ENCODE measurements at places on chromosomes 1 and 21. TPM values are rescaled to one million over a fixed set of nuclear protein-coding genes. Genes with fewer than 3 reads are reported as not detected.
A peak's percentile ranks its signal among the peaks of the same experiment; 100 is the strongest.

The SYT14 gene
- total RNA-seq = not detected

GRCh38 chr1:116031302-116031835 is 55.1 kb downstream of the SLC22A15 start:
- ATAC-seq = no peak

GRCh38 chr1:43008115-43009060 is 49.7 kb upstream of the SLC2A1 start:
- ATAC-seq = peak; percentile 14

The SLC45A1 gene
- 0.20 TPM for total RNA-seq

DNA sequence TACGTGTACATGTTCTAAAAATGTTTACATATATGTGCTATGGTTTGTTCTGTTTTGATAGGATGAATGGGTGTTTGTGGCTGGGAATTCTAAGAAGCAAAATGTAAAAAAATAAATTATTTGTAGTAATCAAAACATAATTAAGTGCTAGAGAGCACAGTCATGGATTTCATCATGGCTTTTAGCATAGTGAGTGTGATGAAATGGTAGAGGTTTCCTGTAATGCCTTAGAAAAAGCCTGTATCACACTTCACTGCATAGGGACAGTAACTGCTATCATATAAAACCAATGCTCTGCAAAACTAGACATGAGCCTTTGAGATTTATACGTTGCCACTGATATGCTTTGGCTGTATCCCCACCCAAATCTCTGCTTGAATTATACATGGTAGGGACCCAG is 99.8 kb downstream of the PTGER3 start:
- ATAC-seq = no peak

The LDLRAD1 gene
- total RNA-seq = 0.24 TPM

The LRRC8C gene
- total RNA-seq = 1.8 TPM

DNA sequence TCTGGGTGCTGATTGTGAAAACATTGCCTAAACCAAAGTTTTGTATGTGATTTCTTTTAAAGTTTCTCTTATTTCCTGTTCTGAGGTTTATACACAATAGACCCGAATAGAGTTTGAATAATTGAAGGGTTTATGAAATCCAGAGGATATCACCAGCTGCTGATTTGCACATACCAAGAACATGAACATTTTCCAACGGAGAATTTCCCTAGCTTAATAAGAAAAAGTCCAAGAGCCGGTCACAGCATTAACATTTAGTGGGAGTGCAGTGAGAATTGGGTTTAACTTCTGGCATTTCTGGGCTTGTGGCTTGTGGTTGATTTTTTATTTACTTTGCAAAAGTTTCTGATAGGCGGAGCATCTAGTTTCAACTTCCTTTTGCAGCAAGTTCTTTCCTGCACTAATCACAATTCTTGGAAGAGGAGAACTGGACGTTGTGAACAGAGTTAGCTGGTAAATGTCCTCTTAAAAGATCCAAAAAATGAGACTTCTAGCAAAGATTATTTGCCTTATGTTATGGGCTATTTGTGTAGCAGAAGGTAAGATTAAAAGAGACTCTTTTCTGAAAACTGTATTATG is at the start of gene CFH:
Gene CFH, plus strand, starts transcription at position 407 of the 579 bp plus-strand sequence. Its CDS starts 75 bp downstream, at position 482.
- ATAC-seq = peak; percentile 22

The LCK gene
- total RNA-seq = 1.00 TPM

The UBE2U gene
- total RNA-seq = not detected

DNA sequence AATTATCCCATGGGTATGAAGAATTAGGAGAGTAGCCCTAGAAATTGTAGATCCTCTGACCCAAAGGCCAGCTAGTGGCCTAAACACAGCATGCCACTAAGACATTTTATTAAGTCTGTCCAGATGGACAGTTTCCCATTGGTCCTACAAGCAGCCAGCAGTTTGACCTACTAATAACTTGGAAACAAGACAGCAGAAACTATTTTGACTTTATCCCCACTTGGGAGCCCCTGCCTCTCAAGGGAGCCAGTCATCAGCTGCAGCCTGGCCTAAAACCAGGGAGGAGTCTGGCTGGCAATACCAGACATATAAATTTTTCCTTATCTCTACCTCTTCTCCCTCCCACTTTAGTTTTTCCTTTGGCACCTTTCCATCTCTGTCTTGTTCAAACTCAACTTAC is 222.6 kb upstream of the KCTD3 start:
- ATAC-seq = no peak

GRCh38 chr1:69494221-69494620 is 73.5 kb upstream of the LRRC7 start:
- peak; percentile 48 for ATAC-seq

The NR5A2 gene
- total RNA-seq = 0.60 TPM

DNA sequence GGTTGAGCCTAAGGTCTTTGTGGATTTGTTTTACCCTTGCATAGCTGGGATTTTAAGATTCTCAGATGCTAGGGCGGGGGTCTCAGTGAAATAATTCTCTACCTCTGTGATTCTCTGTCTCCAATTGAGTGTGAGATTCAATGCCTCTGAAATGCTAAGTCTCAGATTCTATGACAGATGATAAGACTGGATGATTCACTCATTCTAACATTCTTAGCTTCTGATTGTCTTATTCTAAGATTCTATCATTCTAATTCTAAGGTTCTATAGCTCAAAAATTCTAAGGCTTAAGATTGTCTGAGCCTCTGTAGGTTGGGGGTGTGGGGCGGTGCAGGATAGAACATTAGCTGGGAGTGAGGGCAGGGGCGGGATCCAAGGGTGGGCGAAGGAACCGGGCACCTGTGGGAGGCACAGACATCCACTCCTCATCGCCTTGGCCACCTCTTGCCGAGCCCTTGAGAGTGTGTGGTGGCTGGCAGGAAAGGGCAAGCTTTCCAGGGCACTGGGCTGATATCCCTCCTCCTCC is 29.5 kb downstream of the ADGRB2 start:
- no peak for ATAC-seq

DNA sequence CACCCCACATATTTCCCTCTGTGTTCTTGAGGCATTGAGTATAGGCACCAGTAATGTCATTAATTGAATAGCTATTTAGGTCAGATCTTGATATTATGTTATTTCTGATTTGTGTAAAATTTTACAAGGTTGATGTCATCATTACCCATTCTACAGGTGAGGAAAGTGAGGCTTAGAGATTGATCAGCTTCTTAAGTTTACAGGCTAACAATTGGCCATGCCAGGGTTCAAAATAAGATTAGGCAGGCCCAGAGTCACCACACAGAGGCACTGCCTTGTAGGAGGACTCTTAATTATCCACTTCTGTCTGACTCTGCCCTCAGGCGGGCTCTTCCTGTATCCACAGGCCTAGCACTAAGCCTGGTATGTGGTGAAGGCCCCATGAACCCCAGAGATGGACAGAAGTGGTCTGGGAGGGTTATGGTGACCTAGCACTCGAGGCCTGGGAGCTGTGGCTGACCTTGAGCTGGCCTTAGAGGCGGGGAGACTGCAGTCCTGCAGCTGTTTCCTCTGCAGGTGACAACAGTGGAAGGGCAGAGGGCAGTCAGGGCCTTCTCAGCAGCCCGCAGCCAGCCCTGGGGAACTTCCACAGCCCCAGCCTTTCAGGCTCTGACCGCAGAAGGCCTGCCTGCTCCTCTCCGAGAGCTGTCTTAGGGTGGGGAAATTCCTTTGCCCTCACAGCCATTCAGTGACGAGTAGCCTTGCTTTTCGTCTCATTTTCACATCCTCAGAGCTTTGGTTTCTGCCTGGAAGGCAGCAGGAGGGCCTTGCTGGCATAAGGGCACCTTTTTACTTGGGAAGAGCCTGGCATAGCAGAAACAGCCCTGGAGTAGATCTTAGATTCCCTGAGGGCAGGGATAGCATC is 12.2 kb downstream of the ZDHHC18 start:
- peak; percentile 34 for ATAC-seq

DNA sequence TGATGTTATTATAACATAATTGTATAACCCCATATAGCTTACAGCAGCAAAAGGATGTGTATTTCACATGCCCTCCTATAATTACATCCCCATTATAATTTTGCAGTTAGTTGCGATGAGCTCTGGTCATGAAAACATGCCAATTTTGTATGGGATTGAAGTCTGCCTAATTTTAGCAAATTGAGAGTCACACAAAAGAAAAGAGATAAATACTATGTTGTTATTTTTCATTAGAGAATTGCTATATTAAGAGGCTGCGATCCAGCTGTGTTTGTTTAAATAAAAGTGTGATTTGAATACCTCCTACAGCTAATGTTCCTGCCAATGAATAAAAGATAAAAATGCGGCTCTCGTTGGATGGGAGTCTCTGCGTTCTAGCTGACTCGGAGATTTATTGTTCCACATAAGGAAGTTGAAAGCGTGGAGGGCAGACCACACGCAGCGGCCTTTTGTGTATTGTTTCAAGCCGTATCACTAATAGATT is 461.0 kb upstream of the NFIA start:
- ATAC-seq = no peak

The MEF2D gene
- total RNA-seq = 15.0 TPM

DNA sequence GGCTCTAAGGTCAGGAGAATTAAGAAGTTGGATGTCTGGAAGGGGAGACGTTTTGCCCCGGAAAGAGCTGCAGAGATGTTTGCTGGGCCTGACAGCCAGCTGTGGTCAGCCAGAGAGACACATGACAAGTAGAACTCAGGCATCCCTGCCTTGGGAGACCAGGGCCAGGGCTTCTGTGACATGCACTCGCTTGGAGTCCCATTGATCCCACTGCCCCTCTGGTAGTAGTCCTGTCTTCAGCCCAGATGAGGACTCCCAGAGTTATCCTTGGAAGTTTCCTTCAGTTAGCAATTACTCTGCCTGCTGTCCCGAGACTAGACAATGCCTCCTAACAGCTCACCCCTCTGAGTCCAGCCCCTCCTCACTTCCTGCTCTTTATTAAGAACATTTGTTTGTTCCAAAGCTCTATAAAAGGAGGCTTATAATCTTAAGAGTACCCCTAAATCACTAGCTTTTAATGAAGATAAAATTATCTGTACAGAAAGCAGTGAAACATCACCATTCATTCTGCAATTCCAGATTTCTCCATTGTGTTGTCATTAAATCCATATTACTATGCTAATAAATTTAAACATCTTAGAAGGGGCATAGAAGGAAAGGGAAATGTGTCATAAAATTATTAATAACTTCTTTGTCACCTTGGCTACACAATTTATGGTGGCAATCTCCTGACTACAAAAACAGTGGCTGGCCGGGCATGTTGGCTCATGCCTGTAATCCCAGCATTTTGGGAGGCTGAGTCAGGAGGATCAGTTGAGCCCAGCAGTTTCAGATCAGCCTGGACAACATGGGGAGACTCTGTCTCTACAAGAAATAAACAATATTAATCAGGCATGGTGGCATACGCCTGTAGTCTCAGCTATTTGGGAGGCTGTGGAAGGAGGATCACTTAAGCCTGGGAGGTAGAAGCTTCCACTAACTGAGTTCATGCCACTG is 94.2 kb downstream of the KCNK1 start:
- ATAC-seq = no peak

The C4BPA gene
- total RNA-seq = 0.24 TPM

The BCAR3 gene
- total RNA-seq = 5.7 TPM

- peak; percentile 92 for ATAC-seq
These were observed 100.0 kb upstream of the NRIP1 start for GRCh38 chr21:15164678-15165303.

GRCh38 chr1:182715531-182715930 is 31.1 kb upstream of the RGS8 start:
- ATAC-seq = no peak

The NHLH1 gene
- total RNA-seq = 0.08 TPM

The FMN2 gene
- not detected for total RNA-seq

DNA sequence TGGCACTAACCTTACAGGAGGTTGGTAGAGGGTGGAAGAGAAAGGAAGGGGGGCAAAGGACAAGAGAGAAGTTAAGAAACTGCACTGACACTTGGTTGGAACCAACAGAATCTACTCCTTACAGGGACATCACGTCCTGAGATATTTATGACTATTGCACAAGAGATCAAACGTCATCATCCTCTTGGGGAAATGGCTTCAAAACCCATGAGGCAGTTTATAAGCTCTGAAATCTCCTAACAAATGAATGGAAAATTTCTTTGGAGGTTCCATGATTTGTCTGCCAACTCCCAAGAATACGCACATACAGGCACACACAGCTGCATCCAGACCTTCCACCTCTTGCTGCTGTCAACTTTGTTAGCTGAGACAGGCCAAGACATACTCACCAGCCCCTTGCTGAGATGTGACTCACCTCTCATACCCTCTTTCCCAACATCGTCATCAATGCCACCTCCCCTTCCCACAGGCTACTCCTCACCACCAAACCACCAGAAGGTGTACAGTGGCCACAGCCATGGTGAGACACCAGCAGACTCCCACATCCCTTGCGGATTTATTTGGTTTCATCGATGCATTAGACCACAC is 135.5 kb downstream of the SETD4 start:
- ATAC-seq = peak; percentile 44

The SLC45A3 gene
- 1.2 TPM for total RNA-seq

- ATAC-seq = no peak
These were observed 41.2 kb downstream of the GJA5 start for GRCh38 chr1:147719029-147719698.

- peak; percentile 64 for ATAC-seq
These were observed 10.5 kb upstream of the LELP1 start for GRCh38 chr1:153192697-153193096.

DNA sequence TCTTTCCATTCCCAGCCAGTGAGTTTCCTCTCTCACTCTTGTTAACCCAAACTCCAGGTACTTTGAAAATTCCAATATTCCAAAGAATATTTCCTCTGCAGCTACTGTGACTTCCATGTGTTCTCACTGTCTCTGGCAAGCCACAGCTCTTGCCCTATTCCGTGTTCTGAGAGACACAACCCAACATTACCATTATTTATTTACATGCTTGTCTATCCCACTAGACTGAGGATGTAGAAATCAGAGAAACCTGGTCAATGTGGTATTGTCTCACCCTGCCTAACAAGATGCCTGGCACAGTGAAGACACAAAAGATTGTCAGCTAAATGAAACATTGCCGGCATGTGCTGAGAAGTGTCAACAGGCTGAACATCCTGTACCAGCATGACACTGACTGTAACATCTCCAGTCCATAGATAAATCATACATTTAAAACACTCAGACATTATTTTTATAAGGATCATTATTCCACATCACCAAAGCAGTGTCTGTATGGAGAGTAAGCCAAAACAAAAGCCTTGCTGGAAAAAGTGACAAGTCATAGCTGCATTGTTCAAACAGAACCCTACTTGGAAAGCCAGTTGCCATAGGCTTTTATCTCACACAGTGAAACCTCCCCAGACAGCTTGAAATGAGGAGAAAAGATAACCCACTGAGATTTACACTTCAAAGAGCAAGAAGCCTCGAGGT is 72.3 kb downstream of the SIPA1L2 start:
- no peak for ATAC-seq

- no peak for ATAC-seq
These were observed 232.9 kb upstream of the RUNX1 start for GRCh38 chr21:35281956-35282355.

GRCh38 chr1:179366093-179366800 is 476 bp downstream of the AXDND1 start:
- peak; percentile 14 for ATAC-seq

DNA sequence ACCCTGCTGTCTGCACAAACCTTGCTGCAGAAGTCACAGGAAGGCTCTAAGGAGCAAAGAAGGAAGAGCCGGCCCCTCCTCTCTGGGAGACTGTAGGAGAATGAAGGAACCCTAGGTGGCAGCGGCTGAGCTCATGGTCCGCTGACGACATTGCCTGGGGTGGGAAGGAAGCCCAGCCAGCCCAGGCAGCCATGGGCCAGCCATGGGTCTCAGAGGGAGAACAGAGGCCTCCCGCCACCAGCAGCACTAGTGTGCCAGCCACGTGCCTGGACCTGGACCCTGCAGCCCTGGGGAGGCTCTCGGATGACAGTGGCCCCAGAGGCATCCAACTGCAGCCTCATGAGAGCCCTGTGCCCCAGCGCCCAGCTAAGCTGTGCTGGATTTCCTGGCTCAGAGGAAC is 49.2 kb upstream of the POFUT2 start:
- ATAC-seq = no peak
